ENCODE measurements at places on chromosomes 1 and 21. TPM values are rescaled to one million over a fixed set of nuclear protein-coding genes. Genes with fewer than 3 reads are reported as not detected.

Gene S100A3
- 0.47 TPM for polyA plus RNA-seq

Gene CD244
- 0.44 TPM for polyA plus RNA-seq

- DNase-seq: no peak
Observed at GRCh38 chr1:181149326-181150125, 61.0 kb downstream of the IER5 start.

GRCh38 chr1:154840269-154841176, 29.6 kb downstream of the KCNN3 start:
- no peak for DNase-seq

- no peak for DNase-seq
Observed at GRCh38 chr1:167713330-167714081, 8.3 kb upstream of the MPZL1 start.

- no peak for DNase-seq
Observed at GRCh38 chr1:167208624-167208976, 12.1 kb upstream of the POU2F1 start.

DNA sequence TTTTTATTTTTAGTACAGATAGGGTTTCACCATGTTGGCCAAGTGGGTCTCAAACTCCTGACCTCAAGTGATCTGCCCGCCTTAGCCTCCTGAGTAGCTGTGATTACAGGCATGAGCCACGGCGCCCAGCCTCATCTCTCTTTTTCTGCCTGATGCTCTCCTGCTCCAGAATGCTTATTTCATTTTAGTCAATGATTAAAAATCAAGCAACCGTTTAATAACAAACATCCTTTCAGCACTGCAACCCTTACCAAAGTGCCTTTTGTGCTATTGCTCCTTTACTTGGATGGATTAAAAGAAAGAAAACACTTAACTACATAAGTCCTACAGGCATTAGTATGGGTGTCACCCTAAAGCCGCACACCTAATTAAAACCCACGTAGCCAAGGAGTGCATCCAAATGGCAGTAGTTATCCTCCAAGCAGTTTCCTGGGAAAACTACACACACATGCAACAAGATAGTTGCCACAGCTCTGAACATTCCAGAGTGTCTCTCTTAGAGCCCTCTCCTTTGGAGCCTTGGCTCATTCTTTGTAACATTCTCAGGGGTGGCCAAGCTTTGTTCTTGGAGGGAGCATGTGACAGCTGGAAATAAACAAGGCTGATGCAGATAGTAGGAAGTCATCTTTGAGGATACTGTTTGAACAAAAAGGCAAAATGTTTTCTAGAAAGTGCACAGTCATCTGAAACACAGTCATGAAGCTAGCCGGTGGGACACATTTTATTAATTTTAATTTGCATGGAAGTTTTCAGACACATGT, 51.2 kb downstream of the KCNJ15 start:
- no peak for DNase-seq

Measured in left renal cortex interstitium (tissue), 4 donors.